ENCODE measurements at places on chromosomes 12 and 14. TPM values are rescaled to one million over a fixed set of nuclear protein-coding genes. Genes with fewer than 3 reads are reported as not detected.

The SOAT2 gene
- not detected for total RNA-seq

The NXPH4 gene
- total RNA-seq, result 2.1 TPM

The CLEC4D gene
- not detected for total RNA-seq

The B4GALNT1 gene
- 48.6 TPM for total RNA-seq

The NPFF gene
- not detected for total RNA-seq
